ENCODE measurements at places on chromosomes 5 and 9.

DNA sequence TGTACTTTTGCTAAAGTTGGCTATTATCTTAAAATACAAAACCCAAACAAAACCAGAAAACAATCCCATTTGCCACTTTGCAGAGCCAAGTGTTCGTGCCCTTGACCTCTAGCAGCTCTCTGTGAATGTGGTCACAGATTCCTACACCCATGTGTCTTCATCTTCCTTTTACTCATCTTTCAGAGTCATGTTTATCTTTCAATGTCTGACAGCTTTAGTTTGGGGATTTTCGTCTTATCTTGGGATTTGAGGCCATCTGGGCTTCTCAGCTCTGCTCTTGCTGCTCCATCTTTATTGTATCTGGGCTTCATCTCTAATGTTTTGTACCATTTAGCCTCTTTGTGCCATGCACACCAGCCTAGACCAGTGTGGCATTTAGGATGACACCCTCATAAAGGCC is 81.0 kb downstream of the DAPK1 start:
- DNase-seq: no peak

DNA sequence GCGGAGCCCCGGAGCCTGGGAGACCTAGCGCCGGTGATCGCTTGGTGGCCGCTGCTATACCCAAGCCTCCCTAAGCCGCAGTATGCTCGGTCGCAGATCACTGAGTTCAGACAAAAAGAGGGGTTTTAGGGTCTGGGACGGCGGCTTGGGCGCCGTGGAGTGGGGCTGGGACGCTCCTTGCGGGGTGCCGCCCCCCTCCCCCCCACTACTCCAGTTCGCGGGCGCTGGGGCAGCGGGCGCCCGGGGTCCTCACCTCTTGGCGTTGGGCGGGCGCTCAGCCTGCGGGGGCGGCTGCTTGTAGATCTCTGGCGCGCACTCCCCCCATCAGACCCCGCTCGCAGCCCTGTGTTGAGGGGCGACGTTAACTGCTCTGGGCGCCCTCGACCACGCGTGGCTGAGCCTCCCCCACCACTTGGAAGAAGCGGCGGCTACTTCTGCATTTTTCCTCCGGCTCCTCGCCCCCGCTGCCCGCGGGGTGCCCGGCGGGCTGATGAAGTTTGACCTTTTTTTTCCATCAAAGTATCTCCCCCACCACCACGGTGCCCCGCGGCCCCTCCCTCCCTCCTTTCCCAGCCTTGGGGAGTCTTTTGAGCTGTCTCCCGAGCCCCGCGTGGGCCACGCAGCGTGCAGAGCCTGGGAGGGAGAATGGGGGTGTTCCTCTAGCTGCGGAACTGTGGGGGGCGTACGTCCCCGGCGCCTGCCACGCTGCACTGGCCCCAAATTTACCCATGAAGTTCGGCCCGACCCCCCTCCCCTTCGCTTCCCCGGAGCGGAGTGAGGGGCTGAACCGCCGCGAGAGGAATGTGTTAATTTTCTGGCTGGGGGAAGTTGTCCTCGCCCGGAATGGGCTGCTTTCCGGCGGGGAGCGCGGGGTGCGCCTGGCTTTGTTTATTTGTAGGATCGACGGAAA is 1.2 kb downstream of the CXXC5 start:
- no peak for DNase-seq

- DNase-seq: no peak
Observed at GRCh38 chr5:135008981-135009735, 24.9 kb downstream of the PITX1 start.

GRCh38 chr5:113510836-113511451 is 2.5 kb upstream of the YTHDC2 start:
- no peak for DNase-seq

DNA sequence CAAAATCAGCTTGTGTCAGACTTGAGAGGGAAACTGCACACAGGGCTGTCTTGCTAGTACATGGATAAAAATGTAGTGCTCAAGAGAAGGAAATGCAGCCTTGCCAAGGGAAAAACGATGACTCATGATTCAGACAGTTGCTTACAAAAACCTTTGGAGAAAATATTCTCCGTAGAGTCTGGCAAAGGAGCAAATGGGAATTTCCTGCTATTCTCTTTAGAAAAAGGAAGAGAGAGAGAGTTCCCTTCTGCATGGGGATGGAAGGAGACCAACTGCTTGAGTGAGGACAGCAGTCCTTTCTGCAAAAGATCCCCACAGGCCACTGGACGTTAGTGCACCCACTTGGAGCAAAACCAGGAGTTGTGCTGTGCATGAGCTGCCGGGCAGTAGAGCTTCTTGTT is 7.6 kb downstream of the IFNB1 start:
- DNase-seq: peak; percentile 84

DNA sequence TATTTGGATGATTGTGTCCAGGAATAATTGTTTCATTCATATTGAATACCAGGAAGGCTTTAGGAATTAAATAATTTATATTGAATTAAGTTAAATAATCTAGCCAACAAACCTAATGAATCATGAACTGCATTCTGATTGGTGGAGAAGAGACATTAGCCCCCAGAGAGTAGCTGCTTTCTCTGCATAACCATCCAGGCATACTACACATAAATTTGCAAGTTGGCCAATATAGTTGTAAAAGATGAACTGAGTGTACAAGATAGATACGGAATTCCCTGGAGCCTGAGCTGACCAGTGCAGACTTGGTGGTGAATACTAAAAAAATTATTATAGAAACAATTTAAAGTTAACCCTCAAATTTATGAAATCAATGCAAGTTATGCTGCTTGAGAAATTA is 311.8 kb upstream of the KIF2A start:
- DNase-seq: no peak

DNA sequence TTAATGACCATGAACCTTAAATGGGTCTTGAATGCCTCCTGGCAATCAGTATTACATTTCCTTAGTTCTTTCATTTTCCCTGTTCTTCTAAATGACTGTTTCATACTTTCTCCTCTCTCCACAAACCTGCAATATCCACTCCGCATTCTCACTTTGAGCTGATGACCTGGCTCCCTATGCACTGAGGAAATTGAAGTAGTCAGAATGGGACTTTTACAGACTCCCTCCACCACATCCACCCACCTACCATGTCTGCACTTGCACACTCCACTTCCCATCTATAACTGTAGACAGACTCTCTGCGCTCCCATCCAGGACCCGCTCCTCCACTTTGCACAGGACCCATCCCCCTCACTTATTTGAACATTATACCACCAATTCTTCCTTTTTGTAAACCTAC is 36.2 kb upstream of the GZMA start:
- no peak for DNase-seq

- no peak for DNase-seq
Observed at GRCh38 chr9:76729116-76729515, 35.1 kb upstream of the PCA3 start.

DNA sequence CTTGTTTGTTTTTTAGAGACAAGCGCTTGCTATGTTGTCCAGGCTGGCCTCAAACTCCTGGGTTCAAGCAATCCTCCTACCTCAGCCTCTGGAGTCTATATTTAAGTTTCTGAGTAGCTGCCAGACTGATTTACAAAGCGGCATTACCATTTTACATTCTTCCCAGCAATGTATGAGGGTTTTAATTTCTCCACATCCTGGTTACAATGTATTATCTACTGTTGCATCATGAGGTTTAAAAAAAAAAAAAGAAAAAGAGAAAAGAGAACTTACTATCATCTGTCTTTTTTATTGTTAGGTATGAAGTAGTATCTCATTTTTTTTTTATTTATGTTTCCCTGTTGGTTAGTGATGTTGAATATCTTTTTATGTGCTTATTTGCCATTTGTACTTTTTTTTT is 18.9 kb upstream of the CLINT1 start:
- DNase-seq: no peak

DNA sequence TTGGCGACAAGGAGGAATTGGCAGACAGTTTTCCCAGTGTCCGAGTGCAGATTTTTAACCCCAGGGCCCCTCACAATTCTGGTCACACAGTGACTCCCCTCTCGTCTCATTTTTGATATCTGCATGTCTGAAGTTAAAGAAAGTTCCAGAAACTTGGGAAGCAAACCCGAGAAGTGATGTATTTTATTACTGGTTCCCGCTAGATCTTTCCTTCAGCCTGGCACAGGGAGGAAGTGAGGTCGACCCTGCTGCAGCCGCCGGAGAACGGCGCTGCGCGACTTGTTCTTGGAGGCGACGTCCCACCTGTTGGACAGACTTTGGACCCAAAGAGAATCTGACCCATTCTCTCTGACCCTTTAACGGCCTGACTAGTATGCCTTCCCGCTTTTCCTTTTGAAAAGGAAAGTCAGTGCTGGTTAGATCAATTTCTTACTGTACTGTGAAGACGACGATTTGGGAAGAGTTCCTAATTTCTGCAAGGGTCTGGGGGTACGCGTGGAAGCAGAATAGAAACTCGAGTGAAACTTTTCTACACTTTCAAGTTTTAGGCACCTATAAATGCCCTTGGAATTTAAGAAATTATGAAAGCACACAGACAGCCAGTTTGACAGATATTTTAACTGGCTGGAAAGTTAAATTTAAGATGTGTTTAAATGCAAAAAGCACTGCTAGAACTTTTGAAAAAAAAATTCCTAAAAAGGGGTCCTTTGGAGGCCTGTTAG is 744 bp downstream of the OTULIN start:
- DNase-seq: no peak

- DNase-seq: no peak
Observed at GRCh38 chr5:124230456-124230855, 516.0 kb downstream of the ZNF608 start.

GRCh38 chr9:100673249-100673648 is 95.4 kb downstream of the CAVIN4 start:
- no peak for DNase-seq

DNA sequence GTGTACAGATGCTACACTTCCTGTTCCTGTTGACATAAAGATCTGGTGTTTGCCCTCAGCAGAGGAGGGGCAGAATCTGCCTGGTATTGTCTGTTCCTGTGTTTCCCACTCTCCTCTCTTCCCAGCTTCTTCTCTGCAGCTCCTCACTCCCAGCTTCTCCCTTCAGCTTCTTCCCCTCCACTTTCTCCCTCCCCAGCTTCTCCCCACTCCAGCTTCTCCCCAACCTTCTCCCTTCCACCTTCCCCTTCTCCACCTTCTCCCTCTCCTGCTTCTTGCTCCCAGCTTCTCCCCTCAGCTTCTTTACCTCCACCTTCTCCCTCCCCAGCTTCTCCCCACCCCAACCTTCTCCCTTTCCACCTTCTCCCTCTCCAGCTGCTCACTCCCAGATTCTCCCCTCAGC is 148.9 kb upstream of the IRX2 start:
- DNase-seq: no peak

GRCh38 chr5:125552486-125552885 is 806.0 kb upstream of the ZNF608 start:
- DNase-seq: no peak

DNA sequence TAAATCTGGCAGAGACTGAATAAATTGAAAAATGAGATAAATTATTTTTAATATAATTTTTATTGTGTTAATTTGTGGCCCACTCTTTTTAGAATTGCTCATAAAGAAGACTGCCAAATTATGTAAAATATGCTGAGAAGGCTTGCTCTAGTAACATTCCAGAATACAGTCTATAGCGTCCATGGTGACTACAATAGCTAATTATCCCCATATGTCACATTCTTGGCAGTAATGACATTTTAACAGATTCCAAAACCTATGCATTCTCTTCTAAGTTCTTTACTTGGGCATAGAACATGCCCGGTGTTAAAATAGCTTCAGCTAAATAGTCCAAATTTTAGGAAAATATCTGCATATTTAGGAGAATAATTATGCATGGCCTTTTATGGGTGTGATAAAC is 697.0 kb upstream of the SEMA6A start:
- no peak for DNase-seq

- DNase-seq: peak; percentile 47
Observed at GRCh38 chr5:167671176-167671575, 620.3 kb upstream of the WWC1 start.

- DNase-seq: no peak
Observed at GRCh38 chr5:8458038-8458383, 589.1 kb downstream of the MTRR start.

GRCh38 chr5:103031607-103032006 is 88.3 kb downstream of the GIN1 start:
- DNase-seq: no peak

- no peak for DNase-seq
Observed at GRCh38 chr5:575636-576035, 36.5 kb upstream of the CEP72 start.

DNA sequence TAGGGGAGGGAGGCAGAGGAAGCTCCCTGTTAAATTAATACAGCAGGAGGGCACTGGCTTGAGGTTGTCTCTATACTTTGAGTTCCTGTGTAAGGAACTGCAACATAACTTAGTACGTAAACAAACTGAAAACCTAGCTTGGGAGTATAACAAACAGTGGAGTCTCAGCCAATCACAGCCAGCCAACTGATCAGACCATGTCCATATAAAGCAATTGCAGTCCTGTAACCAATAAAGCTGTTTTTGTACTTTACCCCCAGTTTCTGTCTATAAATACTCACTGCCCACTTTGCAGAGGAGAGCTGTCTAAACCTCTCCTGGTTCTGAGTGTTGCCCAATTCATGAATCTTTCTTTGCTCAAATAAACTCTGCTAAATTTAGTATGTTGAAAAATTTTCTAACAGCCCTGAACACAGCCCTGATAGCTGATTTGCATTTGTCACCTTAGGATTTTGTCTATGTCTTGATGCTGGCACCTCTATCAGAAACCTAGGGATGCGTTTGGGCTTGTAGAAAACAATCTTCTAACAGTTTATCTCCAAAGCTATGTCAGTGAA is 39.9 kb downstream of the GDNF start:
- DNase-seq: no peak

DNA sequence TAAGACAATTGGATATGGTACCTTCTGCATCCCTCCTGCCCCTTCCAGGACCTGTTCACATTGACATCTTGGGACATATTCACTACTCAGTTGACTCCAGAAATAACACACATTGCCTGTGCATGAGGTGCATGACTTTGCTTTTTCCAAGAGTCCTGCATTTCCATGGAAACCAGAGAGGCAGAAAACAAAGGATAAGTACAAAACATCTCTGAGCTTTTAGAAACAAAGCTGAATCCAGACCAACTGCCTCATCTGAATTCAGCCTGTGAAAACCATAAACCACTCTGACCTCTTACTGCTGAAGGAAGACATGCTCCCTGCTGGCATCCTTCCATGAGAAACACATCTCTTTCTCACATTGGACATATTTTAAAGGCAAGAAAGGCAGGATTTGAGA is 695.1 kb downstream of the TAF11L14 start:
- no peak for DNase-seq

DNA sequence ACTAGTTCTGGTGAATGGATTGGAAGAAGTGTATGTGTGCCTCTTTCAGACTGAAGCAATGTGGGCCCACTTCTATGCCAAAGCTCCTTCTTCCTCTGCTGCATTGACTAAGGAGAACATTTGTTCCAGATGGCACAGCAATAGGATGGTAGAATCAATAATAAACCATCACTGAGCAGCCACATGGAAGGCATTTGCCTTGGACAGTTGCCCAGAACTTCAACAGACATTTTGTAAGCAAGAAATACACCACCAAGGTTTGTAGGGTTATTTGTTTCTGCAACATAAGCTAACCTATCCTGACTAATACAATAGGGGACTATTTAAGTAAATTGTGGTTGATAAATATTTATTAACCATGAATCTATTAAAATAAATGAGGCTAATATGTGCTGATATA is 37.7 kb upstream of the CSNK1G3 start:
- no peak for DNase-seq

Data from BJ (cell line).